ENCODE measurements at places on chromosomes 3 and 15. TPM values are rescaled to one million over a fixed set of nuclear protein-coding genes. Genes with fewer than 3 reads are reported as not detected.

The ZNF621 gene
- 12.0 TPM for total RNA-seq

The EFCC1 gene
- 3.0 TPM for total RNA-seq

The STAB1 gene
- 277 TPM for total RNA-seq

The CALML4 gene
- total RNA-seq, result 6.3 TPM

The SAMMSON gene
- not detected for total RNA-seq

Data from glomerular endothelial cell (primary cell).